ENCODE measurements at places on chromosomes 11 and 22.

- DNase-seq, result no peak
Observed at GRCh38 chr11:59266491-59266890, 53.8 kb upstream of the MPEG1 start.

DNA sequence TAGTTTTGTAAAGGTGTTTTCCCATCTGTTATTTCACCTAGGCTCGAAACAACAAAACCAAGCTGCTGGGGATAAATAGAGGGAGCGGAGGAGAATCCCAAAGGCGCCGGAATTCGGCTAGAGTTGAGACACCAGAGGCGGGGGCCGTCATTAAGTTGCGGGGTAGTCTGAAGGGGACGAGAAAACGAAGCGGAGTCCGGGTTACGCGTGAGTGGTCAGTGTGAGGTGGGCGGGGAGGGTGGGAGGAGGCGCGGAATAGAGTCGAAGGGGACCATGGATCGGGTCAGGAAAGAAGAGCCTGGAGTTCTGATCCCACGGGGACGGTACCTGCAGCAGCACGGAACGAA is 361 bp downstream of the SRPRA start:
- DNase-seq, result peak; percentile 21

DNA sequence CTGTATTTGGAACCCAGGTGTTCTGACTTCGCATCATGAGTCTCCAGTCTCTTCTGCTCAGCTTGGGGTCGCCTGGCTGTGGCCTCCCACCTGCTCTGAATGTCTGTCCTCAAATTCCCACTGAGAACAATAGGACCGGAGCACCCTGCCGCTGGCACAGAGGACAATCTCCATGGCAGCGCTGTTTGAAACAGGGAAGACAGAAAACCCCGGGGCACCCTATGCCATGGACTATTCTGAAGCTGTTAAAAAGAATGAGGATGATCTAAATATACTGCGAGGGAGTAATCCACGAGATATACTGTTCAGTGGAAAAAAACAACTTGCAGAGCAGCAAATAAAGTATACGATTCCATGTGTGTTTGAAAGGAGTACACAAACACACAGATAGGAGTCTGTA is 415.6 kb upstream of the NARS2 start:
- no peak for DNase-seq

GRCh38 chr11:109383306-109383705 is 38.7 kb upstream of the C11orf87 start:
- DNase-seq, result no peak

GRCh38 chr11:44316659-44317240 is 6.8 kb upstream of the ALX4 start:
- no peak for DNase-seq

- DNase-seq, result no peak
Observed at GRCh38 chr11:114441921-114442320, 2.7 kb downstream of the REXO2 start.

GRCh38 chr11:11210446-11210845 is 142.6 kb downstream of the CSNK2A3 start:
- DNase-seq, result no peak

GRCh38 chr11:34791780-34792542 is 124.2 kb downstream of the APIP start:
- no peak for DNase-seq

GRCh38 chr11:101185985-101186384 is 56.4 kb upstream of the PGR start:
- DNase-seq, result no peak

DNA sequence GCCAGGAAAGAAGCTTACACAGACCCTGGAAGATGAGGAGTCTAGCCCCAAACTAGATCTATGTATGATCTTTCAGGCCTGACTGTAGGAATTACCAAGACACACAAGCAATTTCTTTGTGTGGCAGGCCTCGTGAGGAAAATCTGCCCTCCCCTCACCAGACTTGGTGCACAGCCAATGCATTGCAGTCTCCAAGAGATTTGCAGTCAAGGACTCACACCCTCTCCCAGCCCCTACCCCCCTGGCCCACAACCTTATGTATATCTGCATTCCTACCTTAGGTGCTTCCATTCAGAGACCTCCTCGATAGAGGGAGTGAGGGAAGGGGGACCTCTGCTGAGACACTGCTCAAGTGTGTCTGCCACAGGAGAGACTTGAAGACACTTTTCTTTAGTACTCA is 9.8 kb downstream of the OR8B12 start:
- DNase-seq, result no peak

DNA sequence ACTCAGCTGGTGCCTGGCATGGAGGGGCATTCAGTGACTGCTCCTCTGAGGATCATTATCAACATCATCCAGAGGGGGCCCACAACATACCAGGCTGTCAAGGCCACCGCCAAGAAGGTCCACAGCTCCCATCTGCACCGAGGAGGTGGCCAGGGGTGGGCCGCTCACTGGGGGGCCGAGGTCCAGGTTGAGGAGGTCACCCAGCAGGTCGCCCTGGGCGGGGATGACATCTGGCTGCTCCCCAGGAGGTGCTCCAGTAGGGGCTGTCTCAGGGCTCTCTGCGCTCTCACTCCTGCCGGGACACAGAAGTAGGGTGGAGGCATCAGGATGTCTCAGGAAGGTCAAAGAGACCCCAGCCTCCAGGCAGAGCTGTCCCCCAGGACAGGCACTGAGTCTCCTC is 25.1 kb upstream of the RASL10A start:
- DNase-seq, result no peak

DNA sequence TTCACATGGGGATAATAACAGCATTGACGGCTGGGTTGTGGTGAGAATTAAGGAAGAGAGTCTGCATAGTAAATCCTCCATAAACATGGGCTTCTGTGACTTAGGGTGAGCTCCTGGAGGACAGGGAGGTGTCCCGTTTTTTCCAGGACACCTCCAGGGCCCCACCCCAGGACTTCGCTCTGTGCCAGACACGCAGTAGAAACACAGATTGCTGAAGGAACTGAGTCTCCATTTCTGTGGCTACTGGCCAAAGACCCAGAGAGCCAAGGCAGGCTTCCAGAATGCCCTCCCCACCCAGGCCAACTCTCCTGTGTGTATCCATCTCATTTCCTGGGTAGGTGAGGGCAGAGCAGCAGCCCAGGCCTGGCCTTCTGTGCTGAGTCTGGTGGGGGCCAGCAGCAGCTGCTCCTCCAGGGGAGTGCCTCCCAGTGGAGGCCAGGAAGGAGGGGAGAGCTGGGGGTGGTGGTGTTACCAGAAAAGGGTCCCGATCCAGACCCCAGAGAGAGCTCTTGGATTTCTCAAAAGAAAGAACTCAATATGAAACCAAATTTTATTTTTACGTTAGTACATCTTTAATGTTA is 9.5 kb upstream of the RFPL3 start:
- peak; percentile 3 for DNase-seq

DNA sequence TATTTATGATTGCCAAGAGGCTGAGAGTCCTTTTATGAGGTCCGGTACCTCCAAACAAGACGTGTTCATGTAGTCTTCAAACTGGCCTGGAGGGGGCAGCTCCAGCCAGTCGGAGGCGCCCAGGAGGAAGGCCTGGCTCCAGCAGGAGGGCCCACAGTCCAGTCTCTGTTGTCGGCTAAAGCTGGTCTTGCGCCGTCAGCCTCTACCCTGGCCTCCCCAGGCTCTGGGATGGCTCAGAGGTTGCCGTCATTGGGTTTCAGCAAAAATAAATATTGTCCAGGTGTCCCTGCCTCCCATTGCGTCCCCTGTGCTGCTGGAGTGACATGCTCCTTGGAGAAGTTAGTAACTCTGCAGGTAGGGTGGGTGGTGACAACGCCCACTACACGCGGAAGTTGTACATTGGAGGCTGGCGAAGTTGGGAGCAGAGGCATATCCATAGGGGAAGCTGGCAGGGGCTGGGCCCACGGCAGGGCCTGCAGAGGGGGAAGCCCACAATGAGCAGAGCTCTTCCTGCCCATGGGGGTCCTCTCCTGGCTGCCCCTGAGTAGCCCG is 1.0 kb upstream of the SLC25A1 start:
- DNase-seq, result peak; percentile 44

DNA sequence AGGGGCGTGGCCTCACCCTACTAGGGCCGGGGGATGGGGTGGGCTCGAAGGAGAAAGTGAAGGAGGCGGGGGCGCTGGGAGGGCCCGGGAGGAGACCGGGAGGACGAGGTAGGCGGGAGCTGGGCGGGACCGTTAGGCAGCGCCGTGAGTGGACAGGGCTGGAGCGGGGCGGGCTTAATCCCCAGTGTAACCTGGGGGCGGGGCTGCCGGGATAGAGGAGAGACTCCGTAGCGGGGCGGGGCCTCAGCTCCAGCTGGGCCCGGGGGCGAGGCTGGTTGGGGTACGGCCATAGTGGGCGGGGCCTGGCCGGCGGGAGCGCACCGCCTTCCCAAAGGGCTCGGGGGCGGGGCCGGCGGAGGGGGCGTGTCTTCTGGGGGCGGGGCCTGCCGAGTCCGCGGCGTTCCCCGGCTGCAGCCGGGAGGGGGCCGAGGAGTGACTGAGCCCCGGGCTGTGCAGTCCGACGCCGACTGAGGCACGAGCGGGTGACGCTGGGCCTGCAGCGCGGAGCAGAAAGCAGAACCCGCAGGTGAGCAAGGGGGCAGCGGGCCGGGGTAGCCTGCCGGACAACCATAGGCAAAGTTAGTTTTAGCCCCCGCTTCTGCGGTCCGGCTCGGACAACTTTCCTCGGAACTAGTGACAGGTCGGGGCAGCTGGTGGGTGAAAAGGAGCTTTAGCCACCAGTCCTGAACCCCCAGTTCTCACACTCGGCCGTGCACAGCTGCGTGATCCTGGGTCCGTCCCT is at the start of gene CD82:
TSS of gene CD82 (plus strand) at position 453 of the 742 bp plus-strand sequence. CDS start 29,000 bp downstream, outside the sequence.
- DNase-seq, result peak; percentile 97

DNA sequence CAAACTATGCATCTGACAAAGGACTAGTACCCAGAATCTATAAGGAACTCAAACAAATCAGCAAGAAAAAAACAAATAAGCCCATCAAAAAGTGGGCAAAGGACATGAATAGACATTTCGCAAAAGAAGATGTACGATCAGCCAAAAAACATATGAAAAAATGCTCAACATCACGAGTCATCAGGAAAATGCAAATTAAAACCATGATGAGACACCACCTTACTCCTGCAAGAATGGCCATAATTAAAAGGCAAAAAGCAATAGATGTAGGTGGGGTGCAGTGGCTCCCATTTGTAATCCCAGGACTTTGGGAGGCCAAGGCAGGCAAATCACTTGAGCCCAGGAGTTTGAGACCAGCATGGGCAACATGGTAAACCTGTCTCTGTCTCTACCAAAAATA is 10.4 kb upstream of the OR10V1 start:
- DNase-seq, result no peak

GRCh38 chr22:20229916-20230775 is 38.0 kb downstream of the RTN4R start:
- DNase-seq, result no peak

- no peak for DNase-seq
Observed at GRCh38 chr11:35344681-35345574, 74.4 kb downstream of the SLC1A2 start.

GRCh38 chr11:95512177-95512576 is 277.4 kb downstream of the FAM76B start:
- no peak for DNase-seq

GRCh38 chr11:90700789-90701439 is 478.1 kb upstream of the CHORDC1 start:
- no peak for DNase-seq

- DNase-seq, result no peak
Observed at GRCh38 chr22:38881464-38881871, 9.5 kb upstream of the CBX6 start.

DNA sequence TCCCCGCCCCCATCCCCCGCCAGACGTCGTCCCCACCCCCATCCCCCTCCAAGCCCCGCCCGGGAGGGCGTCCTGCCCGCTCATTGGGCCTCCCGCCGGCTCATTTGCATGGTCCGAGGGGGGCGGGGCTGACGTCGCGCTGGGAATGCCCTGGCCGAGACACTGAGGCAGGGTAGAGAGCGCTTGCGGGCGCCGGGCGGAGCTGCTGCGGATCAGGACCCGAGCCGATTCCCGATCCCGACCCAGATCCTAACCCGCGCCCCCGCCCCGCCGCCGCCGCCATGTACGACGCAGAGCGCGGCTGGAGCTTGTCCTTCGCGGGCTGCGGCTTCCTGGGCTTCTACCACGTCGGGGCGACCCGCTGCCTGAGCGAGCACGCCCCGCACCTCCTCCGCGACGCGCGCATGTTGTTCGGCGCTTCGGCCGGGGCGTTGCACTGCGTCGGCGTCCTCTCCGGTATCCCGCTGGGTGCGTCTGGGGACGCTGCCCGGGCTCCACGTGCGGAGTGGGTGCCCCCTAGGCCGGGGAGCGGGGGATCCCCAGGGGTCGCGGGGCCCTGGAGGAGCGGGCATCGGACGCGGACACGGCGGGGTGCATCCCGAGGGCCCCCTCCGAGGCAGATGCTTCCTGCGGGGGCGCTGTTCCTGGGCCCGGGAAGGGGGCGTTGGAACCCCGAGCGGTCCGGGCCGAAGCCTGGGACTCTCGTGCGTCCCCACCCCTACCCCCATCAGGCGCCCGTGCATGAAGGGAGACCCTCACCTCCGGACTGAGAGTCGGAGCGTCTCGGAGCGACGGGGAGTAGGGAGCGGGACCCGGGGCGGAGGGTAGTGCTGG is at the start of gene PNPLA3:
TSS of gene PNPLA3 (plus strand) at position 175 of the 834 bp plus-strand sequence. CDS start at position 282, 107 bp downstream.
- DNase-seq, result peak; percentile 30

GRCh38 chr22:17866127-17866526 is 91.9 kb upstream of the BID start:
- no peak for DNase-seq

GRCh38 chr22:35728639-35729308 is 11.1 kb downstream of the APOL5 start:
- DNase-seq, result no peak

DNA sequence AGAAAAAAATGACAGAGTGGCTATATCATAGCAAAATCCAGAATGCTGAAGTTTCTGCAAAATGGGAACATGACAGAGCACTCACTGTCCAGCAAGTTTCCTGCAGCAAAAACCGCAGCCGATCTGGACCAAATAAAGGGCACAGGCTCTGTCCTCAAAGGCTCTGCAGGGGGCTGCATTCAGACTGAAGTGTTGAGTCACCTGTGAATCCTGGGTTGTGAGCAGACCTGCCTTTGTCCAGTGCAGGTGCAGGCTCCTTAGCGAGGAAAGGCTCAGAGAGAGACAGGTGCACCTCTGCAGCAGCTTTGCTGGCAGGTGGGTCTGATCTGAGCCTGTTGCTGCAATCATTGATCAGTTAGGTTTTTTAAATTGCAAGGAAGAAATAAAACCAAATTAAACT is 29.3 kb upstream of the NFAM1 start:
- no peak for DNase-seq

- DNase-seq, result no peak
Observed at GRCh38 chr11:8297781-8298440, 34.2 kb upstream of the LMO1 start.

DNA sequence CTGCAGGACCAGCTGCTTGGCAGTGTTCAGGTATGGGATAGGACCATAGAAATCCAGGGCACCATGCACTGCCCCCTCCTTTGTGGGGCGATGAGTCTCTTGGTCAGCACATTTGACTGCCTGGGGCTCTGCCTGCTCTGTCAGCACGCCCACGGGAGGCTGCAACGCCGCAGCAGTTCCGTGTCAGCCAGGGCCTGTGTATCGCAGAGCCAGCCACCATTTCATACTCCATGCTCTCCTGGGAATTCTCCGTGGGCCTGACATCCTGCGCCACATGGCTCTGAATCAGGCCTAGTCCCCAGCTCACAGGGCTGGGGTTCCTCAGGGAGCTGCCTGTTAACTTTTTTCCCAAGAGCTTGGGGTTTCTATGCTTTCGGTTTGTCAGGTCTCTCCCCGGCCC is 16.9 kb upstream of the RELT start:
- DNase-seq, result no peak
